ENCODE measurements at places on chromosomes 3 and 15.

GRCh38 chr3:117692416-117692995 is 982.9 kb downstream of the TUSC7 start:
- no peak for DNase-seq

- no peak for DNase-seq
These were observed 47.9 kb downstream of the CDCP1 start for GRCh38 chr3:45098310-45098709.

GRCh38 chr3:42900226-42901072 is 5.5 kb upstream of the ZNF662 start:
- no peak for DNase-seq

- no peak for DNase-seq
These were observed 116.3 kb downstream of the AKAP13 start for GRCh38 chr15:85496551-85497171.

DNA sequence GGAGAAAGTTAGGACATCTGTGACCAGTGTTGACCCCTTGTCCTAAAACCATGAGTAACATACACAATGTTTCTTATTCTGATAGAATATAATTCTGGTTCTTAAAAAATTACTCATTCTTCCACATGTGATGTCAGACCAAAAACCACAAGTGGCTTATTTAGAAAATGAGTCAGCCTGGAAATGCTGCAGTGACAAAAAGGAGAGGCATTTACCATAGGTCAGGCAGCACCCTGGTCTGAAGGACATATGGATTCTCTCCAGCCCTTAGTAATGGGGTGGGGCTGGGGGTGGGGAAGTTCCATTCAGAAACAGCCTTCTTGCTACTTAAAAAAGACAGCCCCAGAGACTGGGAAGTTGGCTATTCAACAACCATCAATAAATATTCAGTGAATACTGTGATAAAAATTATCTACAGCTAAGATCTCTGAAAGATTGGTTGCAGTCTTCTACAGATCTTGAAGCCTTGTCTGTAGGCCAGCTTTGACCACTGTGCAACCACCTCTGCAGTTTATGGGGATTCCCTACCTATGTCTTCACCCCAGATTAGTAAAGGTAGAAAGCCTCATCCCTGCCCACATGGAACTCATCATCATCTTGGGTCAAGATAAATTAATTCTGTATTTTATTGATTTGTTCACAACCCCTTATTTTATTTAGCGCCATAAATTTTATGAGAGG is 34.9 kb upstream of the TIMP4 start:
- DNase-seq, result peak; percentile 22

- no peak for DNase-seq
These were observed 23.0 kb downstream of the CP start for GRCh38 chr3:149198611-149199010.

GRCh38 chr15:68299436-68299835 is 21.9 kb downstream of the FEM1B start:
- no peak for DNase-seq

DNA sequence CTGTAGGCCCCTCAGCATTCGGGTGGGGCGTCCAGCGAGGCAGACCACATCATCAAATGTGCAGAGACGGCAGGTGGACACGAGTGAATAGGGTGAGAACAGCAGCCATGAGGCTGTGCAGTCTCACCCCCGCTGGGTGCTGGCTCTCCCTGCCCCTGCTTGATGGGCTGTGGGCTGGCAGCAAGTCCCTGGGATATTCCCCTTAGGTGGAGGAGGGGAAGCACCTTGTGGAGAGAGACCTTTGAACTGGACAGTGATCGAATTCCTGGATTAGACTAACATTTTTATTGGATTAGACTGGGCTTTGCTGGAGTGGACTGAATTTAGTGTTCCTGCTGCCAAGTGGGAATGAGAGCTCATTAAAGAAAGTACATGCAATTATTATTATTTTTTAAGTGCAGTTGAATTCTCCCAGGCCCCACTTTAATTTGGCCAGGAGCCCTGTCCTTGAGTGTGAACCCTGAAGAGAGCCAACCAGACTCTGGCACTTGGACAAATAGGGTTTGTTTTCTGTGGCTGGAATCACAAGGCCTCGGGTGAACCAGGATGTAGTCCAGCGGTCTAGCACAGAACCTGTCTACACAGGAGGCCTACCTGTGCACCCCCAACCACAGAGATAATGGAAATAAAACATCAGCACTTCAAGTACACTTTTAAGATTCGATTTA is 193.1 kb downstream of the ABHD5 start:
- no peak for DNase-seq

GRCh38 chr3:4749567-4750002 is 229.7 kb upstream of the BHLHE40 start:
- DNase-seq, result no peak

- DNase-seq, result no peak
These were observed 585.6 kb downstream of the TBL1XR1 start for GRCh38 chr3:176611703-176612102.

GRCh38 chr3:50264964-50265485 is 3.9 kb upstream of the SEMA3B start:
- no peak for DNase-seq

DNA sequence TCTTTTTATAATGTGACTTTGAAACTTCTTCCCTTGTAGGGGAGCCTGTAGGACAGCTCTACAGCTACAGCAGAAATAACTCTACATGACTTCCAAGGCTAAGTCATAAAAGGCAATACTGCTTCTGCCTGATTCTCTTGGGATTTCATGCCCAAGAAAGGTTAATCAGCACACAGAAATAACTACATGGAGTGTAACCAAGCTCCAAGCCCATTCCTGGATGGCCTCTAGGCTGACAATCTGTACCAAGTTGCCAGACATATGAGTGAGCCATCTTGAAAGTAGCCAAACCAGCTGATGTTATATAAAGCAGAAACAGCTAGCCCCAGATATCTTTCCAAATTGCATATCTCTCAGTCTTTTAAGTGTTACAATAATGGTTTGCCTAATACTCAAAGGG is 75.8 kb upstream of the OSTN start:
- no peak for DNase-seq

DNA sequence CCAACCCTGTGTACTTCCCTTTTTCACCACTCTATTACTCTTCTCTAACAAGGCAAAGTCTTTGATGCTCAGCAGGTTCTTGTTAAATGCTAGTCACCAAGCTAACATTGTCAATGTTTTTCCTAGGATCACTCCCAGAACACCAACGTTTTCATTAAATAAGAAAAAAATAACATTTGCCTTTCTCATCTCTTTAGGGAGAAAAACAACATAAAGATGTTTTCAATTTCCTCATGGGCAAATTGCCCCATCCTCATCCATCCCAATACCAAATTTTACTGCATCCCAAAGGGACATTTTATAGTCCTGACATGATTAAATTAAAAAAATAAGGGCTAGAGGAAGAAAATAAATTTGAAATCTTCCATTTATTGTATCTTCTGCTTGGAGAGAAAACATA is 106.5 kb downstream of the SUCNR1 start:
- DNase-seq, result no peak

DNA sequence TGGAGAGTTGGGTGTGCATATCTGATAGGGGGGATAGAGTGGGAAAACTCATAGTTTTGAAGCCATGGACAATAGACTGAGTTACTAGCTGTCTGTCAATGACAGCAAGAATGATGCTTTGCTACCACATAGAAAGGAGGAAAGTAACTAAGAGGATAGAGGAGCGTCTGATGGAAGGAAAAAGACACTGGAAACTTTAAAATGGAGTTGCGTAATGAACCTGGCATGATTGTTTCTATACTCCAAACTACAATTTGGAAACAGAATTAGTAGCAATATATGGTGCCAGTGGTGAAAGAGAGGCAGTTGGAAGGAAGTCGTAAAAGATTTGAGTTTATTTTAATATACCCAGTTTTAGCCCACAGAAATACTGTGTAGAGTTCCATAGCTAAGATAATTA is 163.6 kb downstream of the TUSC7 start:
- DNase-seq, result no peak

DNA sequence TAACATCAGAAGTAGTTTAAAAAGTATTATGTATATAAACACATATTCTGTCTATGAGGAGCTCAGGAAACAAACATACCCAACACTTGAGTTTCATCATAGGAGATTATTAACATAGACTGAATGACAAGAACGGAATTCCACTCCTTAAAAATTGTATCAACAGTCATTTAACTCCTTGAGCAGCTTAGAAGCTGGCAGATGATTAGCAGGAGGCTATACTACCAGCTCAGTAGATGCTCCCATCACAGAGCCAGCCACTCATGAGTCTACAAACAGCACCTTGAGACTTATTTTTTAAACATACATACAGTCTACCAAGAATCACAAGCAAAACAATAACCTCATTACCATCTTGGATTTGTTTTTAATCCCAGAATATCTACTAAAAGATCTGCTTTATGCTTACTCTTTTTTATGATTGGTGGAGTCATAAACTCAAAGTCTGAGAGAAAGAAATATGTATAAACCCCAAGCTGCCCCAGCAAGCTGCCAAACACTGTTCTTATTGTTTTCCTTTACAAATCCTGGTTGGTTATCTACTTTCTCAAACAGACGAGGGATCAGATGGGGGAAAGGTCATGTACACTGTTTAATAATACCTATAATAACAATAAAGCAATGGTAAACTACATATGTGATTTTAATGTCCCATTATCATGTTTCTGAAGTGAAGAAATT is 59.5 kb downstream of the CBLB start:
- no peak for DNase-seq

DNA sequence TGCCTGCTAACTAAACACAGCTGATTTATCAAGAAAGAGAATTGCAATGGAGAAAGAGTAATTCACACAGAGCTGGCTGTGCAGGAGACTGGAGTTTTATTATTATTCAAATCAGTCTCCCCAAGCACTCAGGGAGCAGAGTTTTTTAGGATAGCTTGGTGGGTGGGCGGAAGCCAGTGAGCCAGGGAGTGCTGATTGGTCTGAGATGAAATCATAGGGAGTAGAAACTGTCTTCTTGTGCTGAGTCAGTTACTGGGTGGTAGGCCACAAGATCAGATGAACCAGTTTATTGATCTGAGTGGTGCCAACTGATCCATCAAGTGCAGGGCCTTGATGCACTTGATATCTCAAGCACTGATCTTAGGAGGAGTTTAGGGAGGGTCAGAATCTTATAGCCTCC is 891.9 kb upstream of the CADM2 start:
- DNase-seq, result no peak

- peak; percentile 53 for DNase-seq
These were observed 112.1 kb upstream of the ICE2 start for GRCh38 chr15:60590935-60591495.

DNA sequence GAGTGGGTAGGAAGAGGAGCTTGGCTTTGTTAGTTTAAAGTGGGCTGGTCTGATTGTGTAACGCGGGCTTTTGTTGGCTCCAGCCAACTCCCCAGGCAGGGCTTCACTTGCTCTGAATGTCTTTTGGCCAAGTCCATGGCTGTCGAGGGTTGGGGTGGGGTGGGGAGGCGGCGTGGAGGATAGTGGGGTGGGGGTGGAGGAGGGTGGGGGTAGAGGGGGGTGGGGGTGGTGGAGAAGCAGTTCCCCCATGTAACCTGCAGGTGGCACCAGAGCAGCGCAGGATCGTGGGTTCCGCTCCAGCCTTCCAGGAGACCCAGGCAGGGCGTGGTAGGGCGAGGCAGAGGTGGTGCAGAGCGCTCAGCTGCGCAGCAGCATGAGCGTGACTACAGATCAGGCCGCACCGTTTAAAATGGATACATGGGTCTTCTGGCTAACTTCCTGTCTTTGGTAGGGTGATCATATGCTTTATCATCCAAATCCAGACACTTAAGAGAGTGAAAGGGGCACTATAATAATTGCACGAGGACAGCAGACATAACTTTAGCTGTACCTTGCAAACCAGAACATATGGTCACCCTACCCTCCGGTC is 28.3 kb downstream of the GOLGA6A start:
- DNase-seq, result peak; percentile 69

GRCh38 chr3:134485075-134485717 is 589 bp downstream of the ANAPC13 start:
- DNase-seq, result no peak

DNA sequence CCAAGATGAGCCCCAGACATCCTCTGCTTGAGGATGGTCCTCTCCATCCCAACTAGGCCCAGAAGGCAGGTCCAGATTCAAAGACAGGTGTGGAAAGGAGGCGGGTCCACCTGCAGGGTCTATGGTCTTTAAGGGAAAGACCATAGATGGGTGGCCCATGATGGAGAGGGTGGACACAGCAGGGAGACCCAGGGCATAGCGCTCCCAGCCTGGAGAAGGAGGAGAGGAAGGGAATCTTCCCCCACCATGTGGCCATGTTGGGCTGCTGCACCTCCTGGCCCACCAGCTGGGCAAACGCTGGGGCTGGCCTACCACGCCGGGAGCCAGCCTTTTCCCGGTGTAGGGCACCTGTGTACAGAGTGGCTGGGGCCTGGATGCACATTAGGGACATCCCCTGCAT is 265.2 kb upstream of the TLE3 start:
- no peak for DNase-seq

GRCh38 chr3:57910990-57911389 is 97.2 kb upstream of the FLNB start:
- peak; percentile 29 for DNase-seq

DNA sequence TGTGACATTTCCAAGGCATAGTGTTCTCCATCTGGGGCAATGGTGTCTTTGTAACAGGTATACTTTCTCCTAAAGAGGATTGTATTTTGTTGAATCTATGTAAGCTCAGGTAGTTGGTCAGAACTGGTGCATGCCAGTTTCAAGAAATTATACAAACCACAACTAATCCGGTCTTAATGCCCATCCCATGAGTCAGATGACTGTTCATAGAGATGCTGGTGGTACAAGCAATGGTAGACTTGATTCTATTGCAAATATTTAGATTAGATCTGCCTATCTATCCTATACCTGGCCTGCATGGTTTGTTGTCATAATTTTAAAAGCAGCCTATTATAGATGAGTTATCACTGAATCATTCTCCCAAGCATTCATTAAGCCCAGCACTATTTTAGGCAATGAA is 43.5 kb downstream of the ATP13A5 start:
- no peak for DNase-seq

- no peak for DNase-seq
These were observed 200.8 kb upstream of the TMCO5A start for GRCh38 chr15:37733628-37734027.

DNA sequence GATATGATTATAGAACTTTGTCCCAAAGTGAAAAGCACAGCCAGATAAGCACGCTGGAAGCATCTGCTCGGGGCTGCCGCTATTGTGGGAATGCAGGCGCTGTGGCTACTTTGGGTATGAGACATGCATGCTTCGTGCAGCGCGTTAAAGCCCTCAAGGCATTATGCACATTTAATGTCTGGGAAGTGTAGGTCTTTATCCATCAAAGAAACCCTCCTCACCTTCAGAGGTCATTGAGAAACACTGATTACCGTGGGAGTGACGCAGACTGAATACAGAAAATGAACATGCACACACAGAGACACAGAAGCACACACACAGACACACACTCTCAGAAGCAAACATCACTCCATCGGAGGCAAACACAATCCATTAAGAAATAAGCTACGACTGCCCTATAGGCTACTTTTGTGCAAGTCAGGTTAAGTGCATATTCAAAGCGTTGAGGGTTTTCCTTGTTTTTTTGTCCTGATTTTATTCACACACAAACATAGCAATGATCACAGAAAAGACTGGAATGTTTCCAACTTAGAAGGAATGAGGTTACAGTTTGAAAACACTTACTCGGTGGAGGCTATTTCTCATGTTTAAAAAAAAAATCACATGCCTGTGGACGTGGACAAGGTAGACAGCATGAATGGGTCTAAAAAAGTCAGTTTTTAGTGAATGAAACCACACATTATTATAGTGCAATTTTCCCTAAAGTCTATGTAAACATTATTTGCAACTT is 68.5 kb downstream of the PLCH1 start:
- DNase-seq, result no peak

- DNase-seq, result no peak
These were observed 273.6 kb downstream of the CNTN4 start for GRCh38 chr3:2372306-2372705.

Data from CD4-positive, alpha-beta T cell treated with Interleukin-17A for 1 hour (primary cell).